ENCODE measurements at places on chromosomes 16 and 17.

GRCh38 chr16:70706948-70707465 is 21.2 kb upstream of the MTSS2 start:
- no peak for DNase-seq
- no peak overlapping the region for H3K27ac ChIP-seq
- H3K36me3 ChIP-seq, result no peaks in the 10 kb centered on the region
- no peaks in the 10 kb centered on the region for H3K4me1 ChIP-seq

DNA sequence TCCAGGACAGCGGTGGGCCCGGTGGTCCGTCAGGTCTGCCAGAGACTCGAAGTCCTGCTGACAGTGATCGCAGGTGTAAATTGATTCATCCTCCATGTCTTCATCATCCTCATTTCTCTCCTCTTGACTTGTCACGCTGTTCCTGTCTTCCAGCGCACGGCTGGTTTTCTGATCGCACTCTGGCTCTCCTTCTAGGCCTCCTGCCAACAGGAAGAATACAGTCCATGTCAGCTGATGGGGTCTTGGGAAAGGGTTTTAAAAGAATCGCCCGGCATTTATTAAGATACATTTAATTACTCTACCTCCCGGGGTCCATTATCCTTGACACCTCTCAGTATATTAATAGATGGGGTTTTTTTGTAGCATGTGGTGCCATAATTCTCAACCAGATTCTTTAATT is 125.1 kb downstream of the ZNF423 start:
- H3K36me3 ChIP-seq, result no peaks in the 10 kb centered on the region
- no peaks in the 10 kb centered on the region for H3K27me3 ChIP-seq
- no peak overlapping the region for H3K27ac ChIP-seq
- H3K4me3 ChIP-seq, result no peak overlapping the region
- no peak for DNase-seq

DNA sequence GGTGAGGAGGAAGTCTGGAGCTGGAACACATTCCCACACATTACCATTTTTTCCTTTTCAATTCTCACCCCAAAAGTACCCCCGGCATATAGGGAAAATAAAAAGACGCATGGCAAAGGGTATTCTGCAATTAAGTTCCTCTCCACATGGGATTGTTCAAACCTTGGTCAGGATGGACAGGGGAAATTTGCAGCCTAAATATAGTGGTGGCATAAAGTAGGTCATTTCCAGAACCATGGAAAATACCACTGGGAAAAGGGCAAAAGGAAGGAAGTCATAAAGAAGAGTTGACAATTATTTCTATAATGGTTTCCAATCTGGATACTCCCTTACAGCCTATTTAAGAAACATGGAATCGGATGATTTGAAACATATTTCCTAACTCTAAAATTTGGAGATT is 135.8 kb downstream of the STX8 start:
- DNase-seq, result no peak
- H3K4me3 ChIP-seq, result no peak overlapping the region
- no peak overlapping the region for H3K27ac ChIP-seq
- no peaks in the 10 kb centered on the region for H3K4me1 ChIP-seq

DNA sequence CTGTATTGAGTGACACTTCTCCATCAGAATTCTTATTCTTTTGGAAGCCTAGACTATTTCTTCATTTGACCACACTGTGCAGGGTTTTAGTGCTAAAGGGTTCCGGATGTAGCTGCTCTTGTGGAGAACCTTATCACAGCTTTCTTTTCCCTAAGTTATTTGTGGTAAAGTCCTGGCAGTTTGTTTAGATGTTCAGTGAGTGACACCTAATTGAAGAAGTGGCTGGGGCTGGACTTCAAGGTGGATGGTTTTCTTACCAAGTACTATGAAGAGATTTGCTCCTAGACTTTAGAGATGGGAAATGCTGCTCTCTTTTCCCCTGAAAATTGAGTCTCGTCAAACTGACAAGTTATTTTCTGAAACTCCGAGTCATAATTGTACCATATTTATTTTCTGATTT is 144.0 kb upstream of the TBX2 start:
- no peak overlapping the region for H3K27ac ChIP-seq
- no peak overlapping the region for H3K4me3 ChIP-seq
- peaks cover 10% of the 10 kb centered on the region for H3K4me1 ChIP-seq
- peaks cover 2% of the 10 kb centered on the region for H3K27me3 ChIP-seq
- H3K36me3 ChIP-seq, result no peaks in the 10 kb centered on the region

GRCh38 chr17:65079489-65079900 is 23.0 kb upstream of the GNA13 start:
- H3K4me1 ChIP-seq, result no peaks in the 10 kb centered on the region
- DNase-seq, result no peak
- no peak overlapping the region for H3K27ac ChIP-seq
- H3K36me3 ChIP-seq, result no peaks in the 10 kb centered on the region
- H3K27me3 ChIP-seq, result peaks cover 2% of the 10 kb centered on the region
